ENCODE measurements at places on chromosomes 4 and X.

GRCh38 chr4:138522366-138522765 lies 280.2 kb upstream of the SLC7A11 start:
- DNase-seq, result no peak

- DNase-seq, result no peak
Observed at GRCh38 chr4:182067828-182068227, 175.4 kb upstream of the TENM3 start.

GRCh38 chrX:147403040-147403439 lies 508.7 kb upstream of the FMR1 start:
- no peak for DNase-seq

- DNase-seq, result no peak
Observed at GRCh38 chrX:107566604-107567262, 61.6 kb upstream of the PRPS1 start.

DNA sequence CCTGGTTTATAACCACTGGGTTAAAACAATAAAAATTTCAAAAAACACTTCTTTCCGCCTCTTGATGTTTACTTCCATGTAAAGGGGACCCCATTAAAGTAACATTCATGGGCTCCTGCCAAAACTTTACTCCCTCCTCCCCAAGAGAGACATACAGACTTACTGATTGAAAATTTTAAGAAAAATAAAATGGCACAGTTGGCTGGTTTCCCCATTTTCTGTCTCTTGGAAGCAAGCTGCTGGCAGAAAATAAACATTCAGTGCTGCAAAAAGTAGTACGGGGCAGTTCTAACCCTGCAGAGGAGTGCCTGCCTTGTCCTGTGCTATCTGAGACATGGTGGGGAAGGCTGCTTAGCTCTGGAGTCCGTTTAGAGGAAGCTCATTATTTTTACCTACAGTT lies 187.3 kb upstream of the INTU start:
- no peak for DNase-seq

GRCh38 chrX:73647212-73647611 lies 84.2 kb downstream of the CHIC1 start:
- DNase-seq, result no peak

DNA sequence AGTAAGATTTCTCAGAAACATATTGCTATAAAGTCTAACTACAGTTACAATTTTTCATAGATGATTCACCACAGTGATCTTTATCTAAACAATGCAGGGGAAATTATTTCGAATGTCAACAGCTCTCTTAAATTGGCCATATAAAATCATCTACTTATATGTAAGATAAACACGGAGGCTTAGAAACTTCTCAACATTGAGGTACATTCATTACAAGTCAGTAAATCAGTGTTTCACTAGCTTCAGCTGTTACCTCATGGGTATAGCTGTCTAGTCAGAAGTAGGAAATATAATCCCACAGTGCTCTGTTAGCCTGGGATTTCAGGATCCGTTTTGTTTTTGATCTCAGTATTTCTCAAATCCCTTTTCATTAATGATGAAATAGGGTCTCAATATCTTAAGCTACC lies 43.2 kb downstream of the PCDH7 start:
- DNase-seq, result no peak

GRCh38 chr4:181989071-181989470 lies 254.1 kb upstream of the TENM3 start:
- no peak for DNase-seq

GRCh38 chr4:3498901-3499510 lies 33.2 kb downstream of the LRPAP1 start:
- no peak for DNase-seq

DNA sequence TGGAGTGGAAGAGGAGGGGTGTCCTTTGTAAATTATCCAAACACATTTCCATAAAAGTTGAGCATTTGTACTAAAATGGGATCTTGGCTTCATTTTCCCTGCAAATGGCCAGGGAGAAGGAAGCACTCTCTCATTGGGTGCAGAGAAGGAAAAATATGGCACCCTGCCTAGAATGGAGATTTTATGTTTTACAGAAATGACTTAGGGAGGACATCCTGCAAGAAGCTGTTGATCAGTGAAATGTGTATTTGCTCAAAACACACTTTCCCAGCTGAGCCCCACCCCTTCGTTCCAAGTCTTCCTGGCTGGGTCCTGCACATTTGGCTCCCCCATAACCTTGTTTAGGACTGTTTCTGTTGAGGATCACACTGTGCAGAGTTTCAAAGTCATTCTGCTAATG lies 213.5 kb upstream of the TAPT1 start:
- DNase-seq, result no peak

DNA sequence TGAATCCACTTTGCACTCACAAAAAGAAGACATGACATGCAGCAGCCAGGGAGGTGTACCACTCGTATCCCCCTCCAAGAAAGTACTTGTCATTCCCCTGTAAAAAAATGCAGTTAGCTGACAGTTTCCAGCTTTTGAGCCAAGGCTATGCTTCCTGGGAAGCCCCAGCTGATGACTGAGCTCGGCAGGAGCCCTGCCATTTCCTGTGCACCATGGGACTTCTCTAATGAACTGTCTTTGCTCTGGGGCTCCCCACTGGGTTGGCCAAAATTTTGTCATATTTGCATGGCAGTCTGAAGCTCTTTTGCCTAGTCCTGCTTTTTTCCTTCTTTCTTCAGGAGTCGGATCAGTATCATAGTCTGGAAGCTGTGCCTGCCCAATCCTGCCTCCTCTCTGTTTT lies 104.5 kb upstream of the MAOA start:
- DNase-seq, result no peak

GRCh38 chr4:6456450-6456849 lies 16.0 kb downstream of the PPP2R2C start:
- no peak for DNase-seq

GRCh38 chr4:105343146-105343931 lies 130.5 kb downstream of the PPA2 start:
- no peak for DNase-seq

DNA sequence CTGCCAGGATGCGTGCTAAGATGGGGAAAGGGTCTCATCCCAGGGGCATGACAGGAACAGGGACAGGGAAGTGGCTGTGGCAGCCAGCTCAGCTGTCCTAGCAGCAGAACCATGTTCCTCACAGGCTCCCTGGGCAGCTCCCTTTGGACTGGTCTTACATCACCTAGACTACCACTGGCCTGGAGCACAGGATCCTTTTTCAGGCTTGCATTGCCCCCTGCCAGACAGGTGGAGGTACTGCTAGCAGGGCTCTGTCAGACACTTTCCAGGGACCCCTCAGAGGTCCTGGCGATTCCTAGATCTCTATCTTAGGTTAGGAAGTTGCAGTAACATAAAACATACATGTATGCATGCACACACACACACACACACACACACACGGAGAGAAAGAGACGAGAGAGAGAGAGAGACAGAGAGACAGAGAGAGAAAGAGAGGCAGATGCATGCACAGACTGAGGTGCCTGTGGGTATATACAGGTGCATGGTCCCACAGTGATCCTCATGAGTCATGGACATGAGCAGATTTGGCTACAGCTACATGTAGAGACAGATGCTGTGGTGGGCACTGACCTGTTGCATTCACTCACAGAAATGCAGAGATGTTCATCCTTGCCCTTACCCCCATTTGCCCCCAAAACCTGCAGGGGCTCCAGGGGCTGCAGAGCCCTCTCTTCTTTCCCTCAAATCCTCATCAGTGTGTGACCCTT lies 63.6 kb downstream of the STARD8 start:
- DNase-seq, result no peak

DNA sequence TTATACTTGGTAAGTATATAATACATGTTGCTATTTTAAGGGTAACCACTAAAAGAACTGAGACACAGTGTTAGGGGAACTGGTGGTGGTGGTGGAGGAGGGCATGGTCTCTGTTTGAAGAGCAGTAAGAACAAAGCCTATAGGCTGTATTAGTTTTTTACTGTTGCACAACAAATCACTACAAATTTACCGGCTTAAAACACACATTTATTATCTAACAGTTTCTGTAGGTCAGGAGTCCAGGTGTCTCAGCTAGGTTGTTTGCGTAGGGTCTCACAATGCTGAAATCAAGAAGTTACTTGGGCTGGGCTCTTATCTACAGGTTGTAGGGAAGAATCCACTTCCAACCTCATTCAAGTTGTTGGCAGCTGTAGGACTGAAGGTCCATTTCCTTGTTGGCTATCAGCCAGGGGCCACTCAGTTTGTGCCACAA lies 52.6 kb downstream of the CASK start:
- DNase-seq, result no peak

- no peak for DNase-seq
Observed at GRCh38 chr4:147853706-147854105, 121.8 kb downstream of the ARHGAP10 start.

- DNase-seq, result no peak
Observed at GRCh38 chr4:6427439-6428090, 44.8 kb downstream of the PPP2R2C start.

- no peak for DNase-seq
Observed at GRCh38 chrX:55210931-55211677, 9.0 kb upstream of the PAGE5 start.

- DNase-seq, result no peak
Observed at GRCh38 chr4:2913168-2913567, 50.0 kb downstream of the NOP14 start.

GRCh38 chr4:171919314-171919713 lies 106.1 kb downstream of the GALNTL6 start:
- no peak for DNase-seq

DNA sequence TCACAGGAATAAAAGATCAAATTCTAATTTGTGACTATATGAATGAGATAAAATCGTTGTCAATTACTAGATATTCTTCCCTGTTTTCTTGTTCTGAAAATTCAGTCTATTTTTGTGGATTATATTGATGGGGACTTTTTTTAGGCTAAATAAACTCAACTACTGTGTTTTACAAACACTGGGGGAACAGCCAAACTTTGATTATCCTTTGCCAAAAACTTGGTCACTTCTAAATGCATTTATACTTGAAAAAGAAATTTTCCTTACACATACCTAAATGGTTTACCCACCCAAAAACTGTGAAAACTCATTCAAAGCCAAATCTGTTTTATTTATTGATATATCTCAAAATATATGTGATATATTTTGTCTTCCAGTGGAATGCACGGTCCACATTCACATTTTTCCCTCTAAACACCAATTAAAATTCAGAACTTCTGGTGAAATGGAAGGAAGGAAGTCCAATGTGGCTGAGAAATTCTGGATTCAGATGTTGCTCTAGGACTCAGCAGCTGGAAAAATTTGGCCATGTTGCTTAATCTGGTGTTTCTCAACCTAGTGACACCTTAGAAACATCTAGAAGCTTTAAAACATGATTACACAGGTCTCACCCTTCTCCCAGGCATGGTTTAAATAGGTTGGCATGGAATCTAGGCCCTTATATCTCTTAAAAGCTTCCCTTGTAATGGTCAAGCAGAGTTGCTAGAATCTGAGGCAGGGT lies 28.6 kb upstream of the ARHGAP24 start:
- DNase-seq, result no peak

- no peak for DNase-seq
Observed at GRCh38 chr4:11632025-11632424, 203.3 kb upstream of the HS3ST1 start.

DNA sequence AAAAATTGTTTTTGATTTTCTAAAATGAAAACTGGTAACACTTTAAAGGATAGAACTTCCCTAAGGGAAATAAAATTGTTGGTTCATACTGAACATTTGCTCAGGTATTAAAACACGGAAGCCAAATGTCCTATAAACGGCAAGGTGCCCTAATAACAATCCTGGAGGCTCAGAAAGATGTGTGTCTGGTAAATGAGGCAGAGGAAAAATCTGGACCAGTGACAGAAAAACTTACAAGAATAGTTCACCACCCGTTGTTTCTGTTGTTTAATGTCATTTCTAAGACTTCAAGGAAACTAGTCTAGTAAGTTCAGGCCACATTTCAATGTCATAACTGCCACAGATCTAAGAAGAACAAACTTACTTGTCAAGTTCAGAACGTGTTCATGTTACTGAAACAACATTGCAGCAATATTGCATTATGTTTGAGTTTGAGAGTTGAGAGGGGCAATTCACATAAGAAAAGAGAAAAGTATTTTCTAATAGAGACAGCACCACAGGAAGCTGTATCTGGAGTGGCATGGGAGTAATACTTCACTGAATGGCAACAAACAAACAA lies 476.6 kb downstream of the GRXCR1 start:
- DNase-seq, result no peak

GRCh38 chrX:124902953-124903352 lies 416.7 kb upstream of the TEX13C start:
- DNase-seq, result no peak

GRCh38 chr4:35238793-35239192 lies 1005.5 kb downstream of the ARAP2 start:
- no peak for DNase-seq

- DNase-seq, result no peak
Observed at GRCh38 chrX:15311119-15311518, 4.3 kb downstream of the ASB11 start.

DNA sequence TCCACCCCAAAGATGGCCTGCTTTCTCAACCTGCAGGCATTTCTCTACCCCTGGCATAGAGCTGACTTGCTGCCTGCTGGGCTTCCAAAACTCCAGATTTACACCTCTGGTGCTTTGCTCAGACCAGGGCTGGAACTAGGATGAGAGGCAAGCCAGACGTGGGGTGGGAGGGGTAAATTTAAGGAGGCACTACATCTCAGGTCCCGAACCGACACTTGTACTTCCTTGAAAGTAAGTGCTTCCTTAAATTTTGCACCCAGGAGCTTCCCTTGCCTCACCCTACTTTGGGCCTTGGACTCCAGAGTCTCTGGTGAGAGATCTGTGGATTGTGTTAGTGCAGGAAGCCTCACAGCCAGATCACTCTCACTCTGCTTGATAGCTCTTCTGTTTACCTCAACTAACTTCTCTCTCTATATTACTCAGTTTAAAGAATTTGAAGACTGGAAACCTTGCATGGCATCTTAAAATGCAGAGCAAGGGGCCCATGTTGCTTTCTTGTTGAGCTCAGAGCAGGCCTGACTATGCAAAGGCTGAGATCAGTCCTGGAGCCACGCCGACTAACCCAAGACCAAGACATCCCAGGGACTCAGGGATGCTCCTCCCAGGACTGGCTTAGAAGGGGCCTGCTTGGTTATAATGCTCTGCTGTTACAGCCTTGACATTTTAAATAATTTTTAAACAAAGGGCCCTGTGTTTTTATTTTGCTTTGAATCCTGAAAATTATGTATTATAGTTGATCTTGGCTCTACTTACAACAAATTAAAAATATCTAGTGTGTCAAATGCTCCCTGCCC lies 145.0 kb upstream of the LEF1 start:
- DNase-seq, result no peak

DNA sequence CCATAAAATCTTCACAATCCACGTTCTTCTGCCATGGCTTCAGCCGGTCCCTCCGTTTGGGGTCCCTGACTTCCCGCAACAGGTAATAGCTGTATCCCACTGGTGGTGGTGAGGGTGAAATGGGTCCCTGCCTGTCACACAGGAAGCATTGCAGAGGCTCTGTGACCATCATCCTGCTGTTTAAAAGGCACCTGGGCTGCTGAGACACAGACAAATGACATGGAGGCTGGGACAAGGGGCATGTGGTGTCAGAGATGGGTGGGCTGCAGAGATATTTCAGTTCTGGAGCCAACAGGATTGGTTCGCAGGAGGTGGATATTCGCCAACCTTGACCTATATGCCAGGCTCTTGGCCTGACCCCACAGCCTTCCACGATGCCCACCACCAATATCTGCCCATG lies 82.1 kb downstream of the JAKMIP1 start:
- DNase-seq, result no peak

- no peak for DNase-seq
Observed at GRCh38 chr4:3065551-3065950, 8.8 kb downstream of the HTT-AS start.

Measured in NCI-H1694 (cell line).